Activated T-cell treated with anti-CD3 and anti-CD28 coated beads for 48 hours (primary cell): ENCODE measurements at places on chromosomes 3 and 15.

GRCh38 chr15:84926491-84927230, 42.2 kb downstream of the SLC28A1 start:
- DNase-seq = no peak

- no peak for DNase-seq
Observed at GRCh38 chr15:47720555-47720954, 3.2 kb downstream of the SEMA6D start.

- DNase-seq = no peak
Observed at GRCh38 chr3:11228041-11228440, 44.2 kb upstream of the ATG7 start.

DNA sequence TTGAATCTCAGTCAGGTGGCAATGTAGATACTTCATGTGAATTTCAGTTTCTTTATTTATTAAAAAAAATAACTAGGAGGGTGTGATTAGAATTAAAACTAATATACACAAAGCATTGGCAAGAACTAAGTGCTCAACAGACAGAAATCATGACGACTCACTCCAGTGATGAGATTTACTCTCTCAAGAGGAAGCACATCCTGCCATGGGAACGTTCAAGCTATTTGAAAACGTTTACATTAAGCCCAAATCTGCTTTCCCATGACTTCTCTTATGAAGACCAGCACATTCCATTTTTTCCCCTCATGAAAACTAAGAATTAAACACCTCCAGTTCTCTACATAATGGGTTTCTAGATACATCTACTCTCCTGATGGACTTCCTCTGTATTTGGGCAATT, 8.5 kb downstream of the WDR53 start:
- DNase-seq = no peak

- DNase-seq = no peak
Observed at GRCh38 chr3:72135636-72136035, 350.7 kb upstream of the PROK2 start.

GRCh38 chr3:127264292-127264691, 23.6 kb downstream of the PRR20G start:
- no peak for DNase-seq

DNA sequence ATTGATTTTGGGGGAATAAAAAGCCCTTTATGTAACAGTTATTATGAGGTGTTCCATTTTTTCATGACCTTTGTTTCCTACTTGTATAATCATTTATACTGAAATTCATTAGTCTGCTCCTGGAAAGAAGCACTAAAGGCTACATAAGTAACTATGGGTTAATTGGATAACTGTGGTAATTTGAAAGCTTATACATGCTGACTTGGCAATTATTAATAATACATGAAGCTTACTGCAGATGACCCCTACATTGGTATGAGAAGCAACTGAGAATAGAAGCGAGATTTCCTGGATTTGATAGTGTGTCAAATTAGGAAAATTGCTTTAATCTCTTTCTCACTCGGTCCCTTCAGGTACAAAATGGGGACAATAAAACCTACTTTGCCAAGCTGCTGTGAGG, 658.0 kb downstream of the ROBO1 start:
- no peak for DNase-seq

DNA sequence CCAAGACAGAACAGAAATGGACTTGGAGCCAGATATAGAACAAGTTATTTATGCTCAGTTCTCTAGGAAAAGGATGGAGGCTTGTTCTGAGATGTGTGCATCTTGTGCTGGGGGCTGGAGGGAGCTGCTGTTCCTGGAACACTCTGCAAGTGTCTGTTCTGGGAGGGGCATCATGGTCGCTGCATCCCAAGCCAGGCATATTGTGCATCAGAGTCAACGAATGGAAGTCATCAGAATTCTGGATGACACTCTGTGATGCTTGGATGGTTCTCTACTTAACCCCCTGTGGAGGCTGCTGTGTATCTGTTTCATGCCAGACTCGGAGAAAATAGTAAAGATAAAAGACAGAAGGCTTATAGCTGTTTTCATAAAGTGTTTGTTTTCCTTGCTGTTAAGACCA, 34.7 kb downstream of the RPL22L1 start:
- DNase-seq = no peak

- DNase-seq = no peak
Observed at GRCh38 chr3:177147790-177148189, 49.5 kb downstream of the TBL1XR1 start.

GRCh38 chr3:146342989-146343388, 92.1 kb upstream of the PLSCR4 start:
- DNase-seq = no peak

- no peak for DNase-seq
Observed at GRCh38 chr3:171419457-171419856, 40.7 kb downstream of the TNIK start.

DNA sequence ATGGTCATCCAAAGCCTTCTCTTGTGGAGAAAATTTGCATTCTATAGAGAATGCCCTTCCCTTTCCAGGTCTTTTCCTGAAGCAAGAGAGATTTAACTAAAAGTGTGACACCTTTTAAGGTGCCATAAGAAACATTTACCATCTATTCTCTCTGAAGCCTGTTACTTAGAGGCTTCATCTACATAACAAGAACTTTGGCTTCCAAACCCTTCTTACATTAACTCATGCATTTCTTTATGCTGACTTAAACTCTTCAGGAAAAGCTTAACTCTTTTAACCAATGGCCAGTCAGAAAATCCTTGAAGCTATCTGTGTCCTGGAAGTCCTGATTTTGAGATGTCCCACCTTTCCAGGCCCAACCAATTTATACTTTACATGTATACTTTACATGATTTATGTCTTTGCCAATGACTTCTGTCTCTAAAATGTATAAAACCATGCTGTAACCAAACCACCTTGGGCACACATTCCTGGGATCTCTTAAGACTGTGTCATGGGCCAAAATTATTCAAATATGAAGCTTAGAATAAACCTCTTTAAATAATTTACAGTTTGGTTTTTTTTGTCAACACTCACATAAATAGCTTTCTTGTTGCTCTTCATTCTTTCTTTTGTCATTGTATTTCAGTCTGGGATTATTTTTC, 472.6 kb upstream of the NECTIN3 start:
- no peak for DNase-seq

GRCh38 chr3:189529889-189530471, 101.2 kb upstream of the TP63 start:
- peak; percentile 2 for DNase-seq

DNA sequence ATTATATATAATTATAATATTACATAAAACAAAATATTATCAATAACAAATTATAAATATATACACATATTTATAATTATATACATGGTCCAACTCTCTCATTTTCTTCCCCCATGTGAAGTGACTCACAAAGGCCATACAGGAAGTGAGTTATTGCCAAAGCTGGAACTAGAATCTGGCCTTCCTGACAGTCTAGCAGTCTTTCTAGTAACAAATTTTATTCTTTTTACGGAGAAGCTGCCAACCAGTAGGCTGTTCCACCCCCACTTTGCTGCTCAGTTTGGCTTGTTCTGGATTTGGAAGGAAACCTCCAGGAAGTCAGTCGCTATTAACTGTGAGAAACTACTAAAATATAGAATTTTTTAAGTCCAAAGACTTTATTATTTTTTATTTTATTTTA, 79.6 kb downstream of the DHX36 start:
- DNase-seq = no peak

DNA sequence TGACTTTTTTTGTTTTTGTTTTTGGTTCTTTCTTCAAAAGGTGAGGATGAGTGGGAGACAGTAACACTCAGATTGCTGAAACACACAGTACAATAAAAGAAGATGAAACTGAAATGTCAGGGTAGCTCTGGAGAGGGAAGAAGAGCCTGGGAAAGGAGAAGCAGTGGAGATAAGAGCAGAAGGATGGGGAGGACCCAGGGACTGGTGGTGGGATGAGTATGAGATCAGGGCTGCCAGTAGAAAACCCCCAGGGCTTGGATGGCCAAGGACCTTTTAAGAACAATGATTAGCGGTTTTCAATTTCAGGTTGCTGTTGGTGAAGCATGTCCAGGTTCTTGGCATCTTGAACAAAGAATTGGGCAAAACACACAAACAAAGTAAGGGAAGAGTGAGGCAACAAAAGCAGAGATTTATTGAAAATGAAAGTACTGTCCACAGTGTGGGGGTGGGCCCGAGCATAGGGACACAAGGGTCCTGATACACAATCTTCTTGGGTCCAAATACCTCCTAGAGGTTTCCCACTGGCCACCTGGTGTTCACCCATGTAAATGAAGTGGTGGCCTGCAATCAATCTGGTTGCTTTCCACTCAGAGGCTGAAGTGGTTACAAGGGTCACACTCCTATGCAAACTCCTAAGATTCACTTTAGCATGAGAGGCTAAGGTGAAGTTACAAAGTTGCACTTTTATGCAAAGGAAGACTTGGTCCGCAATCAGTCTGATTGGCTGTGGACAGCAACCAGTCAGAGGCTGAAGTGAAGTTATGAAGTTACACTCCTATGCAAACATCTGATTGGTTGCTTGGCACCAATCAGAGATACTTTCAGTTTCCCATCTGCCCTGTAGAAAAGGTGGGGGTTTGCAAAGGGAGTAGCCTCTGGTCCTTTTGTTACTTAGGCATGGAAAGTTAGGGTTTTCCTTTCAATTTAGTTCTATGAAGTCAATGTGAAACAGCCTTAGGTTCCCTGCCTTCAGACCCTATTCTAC, 26.1 kb upstream of the MFSD1 start:
- no peak for DNase-seq

DNA sequence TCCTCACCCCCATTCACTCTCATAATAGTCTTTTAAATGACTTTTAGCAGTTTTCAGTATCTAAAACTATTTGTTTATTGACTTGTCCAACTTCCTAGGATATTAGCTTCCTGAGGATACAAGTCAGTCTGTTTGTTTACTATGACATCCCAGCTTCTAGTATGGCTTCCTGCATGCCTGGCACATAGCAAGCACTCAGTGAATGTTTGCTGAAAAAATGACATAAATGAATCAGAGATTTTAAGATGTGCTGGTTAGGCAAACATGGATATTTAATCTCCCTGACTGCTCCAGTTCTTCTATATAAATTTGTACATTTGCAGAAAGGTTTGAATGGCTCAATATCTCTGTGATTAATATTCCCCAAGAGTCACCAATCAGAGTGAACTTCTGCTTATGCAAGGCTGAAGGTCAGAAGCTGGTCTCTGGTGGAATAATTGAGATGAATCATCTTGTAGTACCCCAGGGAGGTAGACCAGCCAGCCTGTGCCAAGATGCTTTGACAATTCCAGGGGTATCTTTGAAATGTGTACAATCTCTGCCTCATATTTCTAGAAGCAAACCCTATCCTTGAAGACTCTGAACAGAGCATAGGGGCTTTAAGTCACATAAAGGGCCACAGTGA, 219.0 kb upstream of the LMCD1 start:
- DNase-seq = no peak

DNA sequence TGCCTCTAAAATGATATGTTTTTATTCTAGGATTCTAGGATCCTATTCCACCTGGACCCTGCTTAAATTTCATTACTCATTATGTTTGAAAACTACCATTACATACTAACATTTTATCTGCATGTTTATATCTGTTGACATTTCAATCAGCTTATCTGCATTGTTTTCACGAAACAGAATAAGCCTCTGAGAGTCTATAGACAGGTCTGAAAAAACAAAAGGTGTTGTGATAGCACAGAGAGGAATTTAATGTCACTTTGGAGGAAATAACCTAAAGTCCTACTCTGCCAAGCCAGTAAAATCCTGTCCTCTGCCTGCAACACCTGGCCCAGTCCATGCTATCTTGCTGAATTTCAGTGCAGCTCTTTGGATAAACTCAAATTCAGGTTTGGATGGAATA, 315.2 kb downstream of the ZBTB20 start:
- no peak for DNase-seq

GRCh38 chr15:89395031-89395430, 60.4 kb upstream of the POLG start:
- no peak for DNase-seq

- no peak for DNase-seq
Observed at GRCh38 chr3:176937994-176938393, 259.3 kb downstream of the TBL1XR1 start.

DNA sequence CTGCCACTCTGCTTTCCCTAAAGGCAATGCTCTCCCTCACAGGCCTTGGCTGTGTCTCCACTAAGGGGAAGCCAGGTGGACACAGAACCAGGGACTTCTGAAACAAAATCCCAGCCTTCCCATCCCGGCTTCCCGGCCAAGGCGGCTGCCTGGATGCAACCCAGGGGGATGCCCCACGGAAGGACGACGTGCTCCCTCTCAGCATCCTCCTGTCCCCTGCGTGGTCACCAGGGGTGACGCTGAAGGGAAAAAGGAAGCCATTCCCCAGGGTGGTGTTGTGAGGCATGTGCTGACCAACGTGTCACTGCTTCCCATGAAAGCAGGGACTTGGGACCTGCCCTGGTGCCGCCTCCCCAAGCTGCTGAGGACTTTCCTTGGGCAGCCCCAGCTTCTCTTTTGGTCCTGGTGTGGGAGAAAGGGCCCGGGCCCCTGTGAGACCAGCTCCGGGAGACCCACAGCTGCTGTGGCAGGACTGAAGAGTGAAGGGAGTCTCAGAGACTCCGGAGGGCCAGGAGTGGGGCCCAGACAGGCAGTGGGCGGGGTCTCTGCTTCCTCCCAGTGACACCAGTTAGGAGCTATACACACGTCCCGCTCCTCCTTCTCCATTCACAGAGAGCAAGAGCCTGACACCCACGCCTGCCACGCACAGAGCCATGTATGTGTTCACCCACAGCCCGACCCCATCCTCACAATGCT, 139.2 kb downstream of the NUP210 start:
- no peak for DNase-seq

- DNase-seq = no peak
Observed at GRCh38 chr3:160879859-160880258, 123.8 kb downstream of the PPM1L start.

DNA sequence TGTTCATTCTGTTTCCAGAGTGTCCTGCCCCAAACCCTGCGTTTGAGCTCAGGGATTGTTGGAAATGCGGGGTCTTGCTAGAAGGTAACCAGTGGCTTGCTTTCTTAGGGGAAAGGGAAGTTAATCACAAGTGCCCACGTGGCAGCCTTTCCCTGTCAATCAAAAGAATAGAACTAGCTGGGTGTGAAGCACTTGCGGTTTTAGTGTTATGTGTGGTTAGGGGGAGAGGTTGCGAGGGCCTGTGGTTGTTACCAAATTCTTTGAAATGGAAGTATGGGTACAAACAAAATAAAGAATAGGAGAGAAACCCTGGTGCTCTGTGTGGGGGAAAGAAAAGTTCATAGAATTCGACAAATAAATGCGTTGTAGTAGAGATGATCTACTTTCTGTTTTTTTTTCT, 67.6 kb downstream of the FNDC3B start:
- peak; percentile 43 for DNase-seq

DNA sequence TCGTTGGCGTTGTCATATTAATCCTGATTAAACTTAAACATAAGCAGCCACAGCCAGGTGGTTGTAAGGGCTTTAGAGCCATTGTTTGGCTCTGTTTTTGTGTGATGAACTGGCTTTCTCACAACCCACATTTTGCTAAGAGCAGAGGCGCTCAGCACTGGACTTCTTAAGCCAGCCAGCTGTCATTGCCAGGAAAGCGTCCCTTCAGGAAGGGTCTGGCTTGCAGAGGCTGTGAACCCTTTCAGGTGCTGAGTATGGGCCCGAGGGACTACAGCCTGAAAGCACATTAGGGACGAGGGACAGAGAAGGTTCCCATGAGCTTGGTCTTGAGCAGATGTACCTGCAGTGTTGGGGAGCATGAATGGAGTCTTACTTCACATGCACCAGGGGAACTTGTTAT, 112.3 kb downstream of the CHCHD6 start:
- DNase-seq = no peak
